Kidney (tissue), 22 donors: ENCODE measurements at places on chromosomes 4 and X. TPM values are rescaled to one million over a fixed set of nuclear protein-coding genes. Genes with fewer than 3 reads are reported as not detected.

DNA sequence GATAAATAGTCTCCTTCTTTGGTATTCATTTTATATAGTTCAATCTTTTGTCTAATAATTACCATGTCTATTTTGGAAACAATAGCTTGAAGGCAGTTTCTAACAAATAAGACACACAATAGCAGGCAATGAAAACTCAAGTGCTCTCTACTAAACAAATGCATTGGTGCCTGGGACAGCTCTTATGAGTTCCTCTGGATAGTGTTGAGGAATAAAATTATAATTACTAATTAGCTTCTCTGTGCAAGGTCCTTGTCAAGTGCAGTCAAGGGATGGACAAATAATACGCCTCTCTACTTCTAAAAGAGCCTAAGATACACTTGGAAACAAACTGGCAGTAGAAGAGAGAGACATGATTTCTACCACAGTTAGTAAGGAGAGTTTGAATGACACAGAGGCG, 229.0 kb upstream of the GLRA2 start:
- DNase-seq, result no peak

DNA sequence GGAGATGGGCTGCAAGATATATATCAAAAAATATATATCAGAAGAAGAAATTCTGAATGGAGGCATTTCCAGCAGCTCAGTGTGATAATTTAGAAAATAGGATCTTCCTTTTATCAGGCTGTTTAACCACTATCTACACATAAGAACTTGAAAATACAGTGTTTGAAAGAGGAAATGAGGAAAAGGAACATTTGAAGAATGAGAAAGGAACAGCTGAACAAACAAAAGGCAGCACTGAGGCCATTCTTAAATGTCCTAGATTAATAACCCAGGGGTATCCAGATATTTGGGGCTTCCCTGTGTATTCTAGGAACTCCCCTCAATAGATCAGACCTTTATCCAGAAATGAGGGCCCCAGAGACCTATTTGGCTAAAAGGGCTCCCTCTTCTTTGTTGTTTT, 4.1 kb downstream of the SLC39A8 start:
- DNase-seq, result no peak

The UGT2A1 gene
- not detected for total RNA-seq

GRCh38 chr4:53315300-53315699, 50.6 kb downstream of the SCFD2 start:
- no peak for DNase-seq

The CT45A3 gene
- total RNA-seq, result not detected

The PABPC5 gene
- total RNA-seq, result 1.9 TPM

The LINC00632 gene
- total RNA-seq, result 45.9 TPM

- DNase-seq, result no peak
Observed at GRCh38 chr4:113790478-113790877, 28.9 kb upstream of the CAMK2D start.

DNA sequence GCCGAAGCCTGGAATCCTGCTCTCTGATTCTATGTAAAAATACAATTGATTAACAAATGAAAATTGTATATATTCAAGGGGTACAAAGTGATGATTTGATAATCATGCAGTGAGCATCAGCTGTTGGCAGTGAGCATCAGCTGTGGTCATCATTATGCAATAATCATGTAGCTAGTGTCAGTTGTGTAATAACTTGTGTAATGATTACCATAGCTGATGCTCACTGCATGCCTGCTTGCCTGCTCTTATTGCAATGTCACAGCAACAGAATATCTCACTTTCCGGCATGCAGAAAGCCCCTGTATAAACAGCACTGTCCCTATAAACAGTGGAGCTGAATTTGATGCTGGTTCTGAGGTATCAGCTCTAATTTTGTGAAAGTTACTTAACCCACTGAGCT, 46.8 kb downstream of the SULT1B1 start:
- no peak for DNase-seq

- DNase-seq, result no peak
Observed at GRCh38 chrX:117568238-117568637, 548.4 kb downstream of the KLHL13 start.

The HSFX3 gene
- total RNA-seq, result not detected

DNA sequence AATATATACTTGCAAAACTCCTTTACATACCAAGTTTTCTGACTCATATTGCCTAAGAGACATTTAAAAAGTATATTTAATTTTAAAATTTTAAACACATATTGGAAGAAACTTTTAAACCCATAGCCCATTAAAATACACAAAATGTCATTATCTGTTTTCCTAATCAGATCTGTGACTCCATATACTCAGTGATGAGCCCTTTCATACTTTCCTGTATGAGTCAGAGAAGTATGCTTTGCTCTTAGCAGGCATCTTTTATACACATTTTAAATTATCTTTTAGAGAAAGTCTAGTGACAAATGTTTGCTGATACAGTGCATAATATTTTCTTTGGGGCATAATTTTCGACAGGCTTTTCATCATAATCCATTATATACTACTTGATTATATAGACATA, 26.4 kb downstream of the SPIN3 start:
- no peak for DNase-seq

The PLAC8 gene
- total RNA-seq, result 10.3 TPM

- DNase-seq, result no peak
Observed at GRCh38 chr4:175657571-175657970, 154.5 kb downstream of the GPM6A start.

DNA sequence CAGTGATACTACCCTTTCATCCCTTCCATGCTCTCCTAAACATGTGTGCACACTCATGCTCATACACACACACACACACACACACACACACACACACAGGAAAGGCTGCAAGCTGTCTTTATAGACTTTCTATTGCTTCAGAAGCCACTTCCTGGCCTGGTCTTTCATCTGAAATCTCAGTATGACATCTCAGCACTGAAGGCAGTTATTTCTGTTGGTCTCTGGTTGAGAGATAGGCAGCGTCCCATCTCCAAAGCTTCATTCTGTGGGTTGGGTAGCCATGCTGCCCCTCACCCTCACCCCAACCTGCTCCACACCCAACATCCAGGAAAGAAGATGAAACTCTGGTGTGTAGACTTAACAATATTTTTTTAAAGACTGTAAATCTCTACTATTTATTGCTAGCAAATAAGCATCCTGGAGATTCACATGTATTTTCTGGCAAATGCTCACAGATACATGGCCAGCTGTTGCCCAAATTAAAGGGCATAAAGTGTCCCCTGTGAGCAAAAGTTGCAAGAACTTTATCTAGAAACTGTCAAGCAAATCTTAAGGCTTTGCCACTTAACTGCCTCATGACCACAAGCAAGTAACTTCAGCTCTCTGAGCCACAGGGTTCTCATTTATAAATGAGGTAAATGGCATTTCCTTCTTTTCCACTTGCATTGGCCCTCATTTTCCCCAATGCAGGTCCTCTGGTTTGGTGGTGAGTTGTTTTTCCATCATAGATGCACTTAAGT, 189.8 kb upstream of the AFF2 start:
- no peak for DNase-seq

- no peak for DNase-seq
Observed at GRCh38 chr4:146232131-146232722, 17.9 kb downstream of the REELD1 start.

DNA sequence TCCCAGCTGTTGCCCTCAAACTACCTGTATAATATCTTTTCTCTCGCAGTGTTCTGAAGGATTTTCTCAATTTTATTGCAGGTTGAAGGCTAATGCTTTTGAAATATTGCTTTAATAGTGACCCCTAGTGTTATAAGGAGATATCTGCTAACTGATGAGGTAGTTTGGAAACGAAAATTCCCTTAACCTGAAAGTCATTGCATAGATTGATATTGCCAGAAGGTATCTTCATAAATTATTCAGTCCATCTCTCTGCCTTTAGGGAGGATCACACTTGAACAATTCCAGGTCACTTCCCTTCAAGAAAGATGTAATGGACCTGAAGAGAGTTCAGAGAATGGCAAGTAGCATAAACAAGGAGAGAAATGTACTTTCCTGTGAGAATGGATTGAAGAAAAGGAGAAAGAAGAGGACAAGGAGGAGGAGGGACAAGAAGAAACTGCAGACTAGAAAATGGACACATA, 44.1 kb downstream of the TIGD4 start:
- no peak for DNase-seq

GRCh38 chr4:77538144-77538543, 67.5 kb upstream of the CXCL13 start:
- no peak for DNase-seq

DNA sequence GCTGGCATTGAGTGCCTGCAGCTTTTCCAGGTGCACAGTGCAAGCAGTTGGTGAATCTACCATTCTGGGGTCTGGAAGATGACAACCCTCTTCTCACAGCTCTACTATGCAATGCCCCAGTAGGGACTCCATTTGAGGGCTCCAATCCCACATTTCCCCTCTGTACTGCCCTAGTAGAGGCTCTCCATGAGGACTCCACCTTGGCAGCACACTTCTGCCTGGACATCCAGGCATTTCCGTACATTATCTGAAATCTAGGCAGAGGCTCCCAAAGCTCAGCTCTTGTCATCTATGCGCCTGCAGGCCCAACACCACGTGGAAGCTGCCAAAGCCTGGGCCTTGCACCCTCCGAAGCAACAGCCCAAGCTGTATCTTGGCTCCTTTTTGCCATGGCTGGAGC, 8.4 kb upstream of the SMAD1 start:
- DNase-seq, result no peak
